Metanephros (tissue), 2 donors: ENCODE measurements at places on chromosomes 6 and 20. TPM values are rescaled to one million over a fixed set of nuclear protein-coding genes. Genes with fewer than 3 reads are reported as not detected.

Gene RNF182
- total RNA-seq, result 1.4 TPM

Gene KCNK15
- total RNA-seq, result 0.23 TPM

Gene PMEPA1
- total RNA-seq, result 14.2 TPM

Gene GGT7
- total RNA-seq, result 25.2 TPM

Gene SYNDIG1
- 10.7 TPM for total RNA-seq

Gene CCN5
- total RNA-seq, result not detected

Gene SLPI
- 2.8 TPM for total RNA-seq

Gene PDE7B
- total RNA-seq, result 13.0 TPM

Gene C6orf52
- 0.47 TPM for total RNA-seq

Gene NFATC2
- 4.3 TPM for total RNA-seq

Gene FHL5
- 0.93 TPM for total RNA-seq

Gene KIAA1755
- 4.2 TPM for total RNA-seq

Gene PNLDC1
- not detected for total RNA-seq

Gene SNAP91
- 2.3 TPM for total RNA-seq
